ENCODE measurements at places on chromosomes 12 and 14.

DNA sequence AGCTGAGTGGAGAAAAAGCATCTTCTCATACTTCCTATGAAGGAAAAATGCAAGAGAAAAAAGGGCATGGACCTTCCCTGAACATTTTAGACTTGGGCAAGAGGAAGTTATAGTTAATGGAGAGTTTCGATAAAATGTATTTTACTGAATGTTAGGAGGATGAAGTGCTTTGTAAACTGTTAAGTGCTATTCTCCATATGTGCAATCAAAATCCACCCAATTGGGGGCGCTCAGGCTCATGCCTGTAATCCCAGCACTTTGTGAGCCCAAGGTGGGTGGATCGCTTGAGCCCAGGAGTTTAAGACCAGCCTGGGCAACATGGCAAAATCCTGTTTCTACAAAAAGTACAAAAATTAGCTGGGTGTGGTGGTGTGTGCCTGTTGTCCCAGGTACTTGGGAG, 1.9 kb upstream of the CNPY2 start:
- no peak overlapping the region for H3K27ac ChIP-seq
- H3K27me3 ChIP-seq = no peaks in the 10 kb centered on the region
- peaks cover 14% of the 10 kb centered on the region for H3K36me3 ChIP-seq
- H3K4me1 ChIP-seq = peaks cover 7% of the 10 kb centered on the region
- no peak for DNase-seq

DNA sequence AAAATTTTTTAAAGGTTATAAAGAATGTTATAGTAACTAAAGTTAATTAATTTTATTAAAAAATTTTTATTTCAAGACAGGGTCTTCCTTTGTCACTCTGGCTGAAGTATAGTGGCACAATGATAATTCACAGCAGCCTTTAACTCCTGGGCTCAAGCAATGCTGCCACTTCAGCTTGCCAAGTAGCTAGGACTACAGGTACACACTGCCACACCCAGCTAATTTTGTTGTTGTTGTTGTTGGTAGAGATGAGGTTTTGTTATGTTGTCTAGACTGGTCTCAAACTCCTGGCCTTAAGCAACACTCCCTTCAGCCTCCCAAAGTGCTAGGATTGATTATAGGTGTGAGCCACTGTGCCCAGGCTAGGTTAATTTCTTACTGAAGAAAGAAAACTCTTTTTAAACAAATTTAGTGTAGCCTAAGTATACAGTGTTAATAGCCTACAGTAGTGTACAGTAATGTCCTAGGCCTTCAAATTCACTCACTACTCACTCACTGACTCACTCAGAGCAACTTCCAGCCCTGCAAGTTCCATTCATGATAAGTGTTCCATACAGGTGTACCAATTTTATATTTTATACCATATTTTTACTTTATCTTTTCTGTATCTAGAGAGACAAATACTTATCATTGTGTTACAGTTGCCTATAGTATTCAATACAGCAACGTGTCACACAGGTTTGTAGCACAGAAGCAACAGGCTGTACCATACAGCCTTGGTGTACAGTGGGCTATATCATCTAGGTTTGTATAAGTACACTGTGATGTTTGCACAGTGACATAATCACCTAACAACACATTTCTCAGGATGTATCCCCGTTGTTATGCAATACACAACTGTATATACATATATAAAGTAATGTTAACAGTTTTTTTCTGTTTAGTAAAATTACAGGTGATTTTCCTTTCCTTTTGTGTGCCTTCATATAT, 24.7 kb upstream of the DNAAF2 start:
- H3K27ac ChIP-seq = no peak overlapping the region
- no peaks in the 10 kb centered on the region for H3K36me3 ChIP-seq
- H3K4me1 ChIP-seq = no peaks in the 10 kb centered on the region
- no peak overlapping the region for H3K4me3 ChIP-seq
- DNase-seq = no peak
- H3K27me3 ChIP-seq = no peaks in the 10 kb centered on the region

GRCh38 chr12:69330475-69331473, 17.4 kb upstream of the LYZ start:
- no peaks in the 10 kb centered on the region for H3K27me3 ChIP-seq
- no peaks in the 10 kb centered on the region for H3K36me3 ChIP-seq
- DNase-seq = no peak
- peak overlapping the region; percentile 75 for H3K4me3 ChIP-seq
- H3K27ac ChIP-seq = no peak overlapping the region

GRCh38 chr12:108321688-108322087, 17.4 kb downstream of the CMKLR1 start:
- no peak for DNase-seq
- no peak overlapping the region for H3K27ac ChIP-seq
- H3K27me3 ChIP-seq = no peaks in the 10 kb centered on the region
- peaks cover 40% of the 10 kb centered on the region for H3K4me1 ChIP-seq

GRCh38 chr14:91415794-91416743, 1.6 kb downstream of the CCDC88C start:
- no peak for DNase-seq
- H3K27ac ChIP-seq = no peak overlapping the region
- no peaks in the 10 kb centered on the region for H3K36me3 ChIP-seq
- H3K4me3 ChIP-seq = peak overlapping the region; percentile 67
- H3K4me1 ChIP-seq = peaks cover 14% of the 10 kb centered on the region

GRCh38 chr12:49967042-49967776, 5.5 kb downstream of the AQP5 start:
- no peak overlapping the region for H3K27ac ChIP-seq
- H3K36me3 ChIP-seq = no peaks in the 10 kb centered on the region

DNA sequence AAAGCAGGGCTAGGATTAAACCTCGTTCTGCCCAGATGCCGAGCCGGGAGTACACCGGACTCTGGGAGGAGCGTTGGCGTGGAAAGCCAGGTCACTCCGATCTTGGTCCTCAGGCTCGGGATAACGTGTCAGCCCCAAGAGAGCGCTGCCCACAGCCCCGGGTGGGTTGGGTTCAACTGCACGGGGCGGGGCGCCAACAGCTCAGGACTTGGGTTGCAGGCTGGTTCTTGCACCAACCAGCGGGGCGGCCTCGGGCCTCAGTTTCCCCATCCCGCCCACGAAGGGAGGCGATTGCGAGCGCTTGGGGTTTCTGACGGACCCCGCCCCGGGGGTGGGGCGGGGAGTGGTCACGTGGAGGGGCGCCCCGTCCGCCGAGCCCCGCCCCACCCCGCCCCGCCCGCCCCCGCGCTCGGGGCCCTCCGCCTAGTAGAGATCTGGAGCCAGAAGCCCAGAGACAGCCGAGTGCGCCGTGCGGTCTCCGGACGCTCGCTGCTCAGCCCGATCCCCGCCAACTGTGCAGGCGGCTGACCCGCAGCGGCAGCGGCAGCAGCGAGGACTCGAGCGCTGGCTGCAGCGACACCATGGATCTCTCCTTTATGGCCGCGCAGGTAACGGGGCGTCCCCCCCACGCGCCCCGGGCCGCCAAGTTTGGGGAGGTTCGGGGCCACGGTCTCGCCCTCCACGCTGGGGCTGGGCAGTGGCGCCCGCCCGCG, at the start of gene C14orf132:
Gene C14orf132, plus strand, starts transcription at position 443 of the 713 bp plus-strand sequence. Its CDS starts 139 bp downstream, at position 582.
- H3K27me3 ChIP-seq = no peaks in the 10 kb centered on the region
- peaks cover 41% of the 10 kb centered on the region for H3K4me1 ChIP-seq
- DNase-seq = peak; percentile 29
- H3K4me3 ChIP-seq = peak within 1 kb of the TSS; percentile 89
- no peaks in the 10 kb centered on the region for H3K36me3 ChIP-seq
- peak within 1 kb of the TSS; percentile 84 for H3K27ac ChIP-seq

DNA sequence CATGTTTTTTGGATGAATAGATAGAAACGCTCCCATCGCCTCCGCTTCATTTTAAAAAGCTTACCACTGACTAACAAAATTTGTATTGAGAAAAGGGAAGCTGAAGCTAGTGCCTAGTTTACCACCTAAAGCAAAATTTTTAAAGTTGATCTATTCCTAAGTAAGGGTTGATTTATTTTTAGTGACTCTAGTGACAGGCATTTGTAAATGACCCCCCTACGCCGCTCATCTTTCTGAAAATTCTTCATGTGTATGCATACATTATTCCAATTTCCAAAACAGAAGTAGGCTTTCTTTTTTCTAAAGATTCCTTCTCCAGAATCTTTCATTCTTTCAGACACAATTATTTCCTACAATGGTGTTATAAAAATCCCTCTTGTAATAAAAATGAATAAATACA, 5.4 kb downstream of the HMGA2 start:
- H3K4me1 ChIP-seq = peaks cover 9% of the 10 kb centered on the region
- no peak overlapping the region for H3K4me3 ChIP-seq
- no peaks in the 10 kb centered on the region for H3K36me3 ChIP-seq
- H3K27me3 ChIP-seq = no peaks in the 10 kb centered on the region

- DNase-seq = no peak
- H3K27ac ChIP-seq = no peak overlapping the region
- no peak overlapping the region for H3K4me3 ChIP-seq
- no peaks in the 10 kb centered on the region for H3K36me3 ChIP-seq
- H3K4me1 ChIP-seq = no peaks in the 10 kb centered on the region
- H3K27me3 ChIP-seq = no peaks in the 10 kb centered on the region
These were observed 86.2 kb upstream of the AMIGO2 start for GRCh38 chr12:47165934-47166333.

DNA sequence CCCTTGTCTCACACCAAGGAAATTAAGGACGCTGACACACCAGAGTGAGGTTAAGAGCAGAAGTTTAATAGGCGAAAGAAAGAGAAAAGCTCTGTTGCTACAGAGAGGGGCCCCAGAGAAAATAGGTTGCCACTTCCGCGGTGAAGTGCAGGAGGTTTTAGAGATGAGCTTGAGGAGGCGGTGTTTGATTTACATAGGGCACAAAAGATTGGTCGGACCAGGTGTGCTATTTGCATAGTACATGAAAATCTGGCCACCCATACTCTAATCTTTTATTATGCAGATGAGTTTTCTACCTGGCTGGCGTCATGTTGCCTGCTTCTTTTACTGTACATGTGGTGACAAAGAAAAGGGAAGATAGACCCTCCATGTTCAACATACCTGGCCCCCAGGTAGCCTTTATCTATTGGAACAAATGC, 23.3 kb upstream of the MYF6 start:
- H3K4me1 ChIP-seq = no peaks in the 10 kb centered on the region
- H3K27ac ChIP-seq = no peak overlapping the region

DNA sequence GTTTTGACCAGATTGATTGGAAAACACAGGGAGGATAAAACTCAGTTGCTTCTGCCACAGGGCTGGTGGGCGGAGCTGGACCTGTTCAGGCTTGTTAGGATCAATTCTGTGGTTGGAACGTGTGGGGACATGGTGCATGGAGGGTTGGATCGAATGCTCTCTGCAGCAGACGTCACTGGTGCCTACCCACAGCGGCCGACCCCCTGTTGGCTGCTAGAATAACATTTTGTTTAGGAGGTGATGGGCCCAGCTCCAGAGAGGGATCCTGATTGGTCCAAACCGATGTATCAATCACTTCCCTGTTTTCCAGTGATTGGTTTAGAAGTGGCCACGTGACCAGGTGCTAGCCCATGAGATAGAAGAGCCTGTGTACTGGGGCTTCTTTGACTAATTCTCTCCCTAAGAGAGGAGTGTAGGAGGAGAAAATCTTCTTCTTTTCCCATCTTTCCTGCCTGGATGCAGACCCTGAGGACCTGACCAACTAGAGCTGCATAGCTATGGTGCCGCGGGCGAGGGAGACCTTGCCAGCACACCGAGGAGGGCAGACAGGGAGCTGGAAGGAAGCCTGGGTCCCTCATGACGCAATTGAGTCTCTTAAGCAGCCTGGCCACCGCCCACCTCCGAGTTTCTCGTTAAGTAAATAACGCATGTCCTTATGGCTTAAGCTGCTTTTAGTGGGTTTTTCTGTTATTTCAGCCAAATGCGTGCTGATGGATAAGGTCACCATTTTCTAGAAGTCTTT, 163.5 kb downstream of the AACS start:
- no peaks in the 10 kb centered on the region for H3K4me1 ChIP-seq
- H3K27me3 ChIP-seq = no peaks in the 10 kb centered on the region
- H3K36me3 ChIP-seq = no peaks in the 10 kb centered on the region
- H3K27ac ChIP-seq = no peak overlapping the region
- no peak overlapping the region for H3K4me3 ChIP-seq

GRCh38 chr12:124952295-124952694, 36.6 kb downstream of the DHX37 start:
- no peaks in the 10 kb centered on the region for H3K27me3 ChIP-seq
- H3K27ac ChIP-seq = no peak overlapping the region
- no peak for DNase-seq
- H3K36me3 ChIP-seq = peaks cover 46% of the 10 kb centered on the region
- H3K4me3 ChIP-seq = no peak overlapping the region

GRCh38 chr12:87320724-87321123, 708.5 kb downstream of the C12orf50 start:
- H3K27ac ChIP-seq = no peak overlapping the region
- H3K4me1 ChIP-seq = peaks cover 50% of the 10 kb centered on the region
- H3K27me3 ChIP-seq = no peaks in the 10 kb centered on the region
- no peak overlapping the region for H3K4me3 ChIP-seq

DNA sequence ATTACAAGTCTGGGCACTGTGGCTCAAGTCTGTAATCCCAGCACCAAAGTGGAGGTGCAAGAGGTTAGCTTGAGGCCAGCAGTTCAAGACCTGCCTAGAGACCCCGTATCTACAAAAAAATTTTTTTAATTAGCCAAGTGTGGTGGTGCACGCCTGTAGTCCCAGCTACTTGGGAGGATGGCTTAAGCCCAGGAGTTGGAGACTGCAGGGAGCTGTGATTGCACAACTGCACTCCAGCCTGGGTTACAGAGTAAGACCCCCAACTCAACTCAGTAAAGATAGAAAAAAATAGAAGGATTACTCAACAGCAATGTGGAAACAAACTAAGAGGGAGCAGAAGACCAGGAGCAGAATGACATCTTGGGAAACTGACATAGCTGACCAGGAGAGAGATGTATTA, 13.3 kb downstream of the SBNO1 start:
- H3K36me3 ChIP-seq = peaks cover 11% of the 10 kb centered on the region
- no peak overlapping the region for H3K4me3 ChIP-seq
- no peaks in the 10 kb centered on the region for H3K27me3 ChIP-seq
- no peak for DNase-seq
- H3K4me1 ChIP-seq = peaks cover 2% of the 10 kb centered on the region
- H3K27ac ChIP-seq = no peak overlapping the region

DNA sequence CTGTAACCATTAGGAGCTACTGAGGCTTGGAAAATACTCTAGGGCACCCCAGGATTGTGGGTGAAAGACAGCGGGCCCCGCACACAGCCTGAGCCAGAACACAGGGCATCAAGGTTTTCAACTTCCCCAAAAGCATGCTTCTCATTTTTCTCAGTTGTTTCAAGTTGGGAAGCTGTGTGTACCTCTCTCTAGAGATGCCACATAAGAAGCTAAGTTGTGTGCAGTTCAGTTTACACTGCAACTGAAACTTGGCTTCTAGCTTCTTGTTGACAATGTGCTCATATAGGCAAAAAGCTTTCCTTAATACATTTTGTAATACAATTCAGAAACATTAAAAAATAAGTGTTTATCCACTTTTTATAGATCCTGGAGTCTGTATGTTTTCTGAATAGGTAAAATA, 88.1 kb upstream of the PTPRR start:
- H3K4me1 ChIP-seq = peaks cover 30% of the 10 kb centered on the region
- no peak overlapping the region for H3K4me3 ChIP-seq
- no peak for DNase-seq
- no peaks in the 10 kb centered on the region for H3K36me3 ChIP-seq
- H3K27ac ChIP-seq = no peak overlapping the region

DNA sequence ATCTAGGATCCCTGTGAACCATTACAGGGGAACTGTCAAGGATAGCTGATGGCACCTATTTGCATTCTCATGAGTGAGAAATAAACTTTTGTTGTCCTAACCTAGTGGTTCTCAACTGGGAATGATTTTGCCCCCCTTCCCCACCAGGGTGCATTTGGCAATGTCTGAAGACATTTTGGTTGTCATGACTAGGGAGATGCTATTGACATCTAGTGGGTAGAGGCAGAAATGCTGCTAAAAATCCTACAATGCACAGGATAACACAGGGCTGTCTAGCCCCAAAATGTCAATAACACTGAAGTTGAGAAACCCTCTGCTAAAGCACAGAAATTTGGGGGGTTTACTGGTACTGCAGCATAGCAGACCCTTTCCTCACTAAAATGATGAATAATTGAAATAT, 140.9 kb upstream of the SRRM4 start:
- H3K4me3 ChIP-seq = no peak overlapping the region
- H3K27me3 ChIP-seq = no peaks in the 10 kb centered on the region
- DNase-seq = no peak
- no peaks in the 10 kb centered on the region for H3K36me3 ChIP-seq
- H3K4me1 ChIP-seq = no peaks in the 10 kb centered on the region
